MG63 (cell line): ENCODE measurements at places on chromosomes 2 and 18.

GRCh38 chr2:8298783-8299182, 383.1 kb upstream of the ID2 start:
- DNase-seq: no peak

DNA sequence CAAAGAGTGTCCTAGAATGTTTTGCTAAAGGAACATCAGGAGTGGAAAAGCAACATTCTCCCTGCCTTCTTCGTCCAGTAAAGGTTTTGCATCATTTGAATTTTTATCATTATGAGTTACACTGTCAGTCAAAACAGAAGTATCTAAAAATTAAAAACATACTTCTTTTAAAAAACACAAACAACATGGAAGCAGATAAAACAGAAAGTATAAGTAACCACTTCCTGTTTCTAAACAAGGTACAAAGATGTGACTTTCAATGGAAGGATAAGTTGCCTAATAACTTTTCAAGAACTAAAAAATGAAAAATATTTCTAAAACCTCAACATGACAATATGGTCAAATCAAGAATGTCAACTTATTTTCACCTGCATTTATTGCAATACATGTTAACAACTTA, 158.2 kb downstream of the STK39 start:
- DNase-seq: no peak

DNA sequence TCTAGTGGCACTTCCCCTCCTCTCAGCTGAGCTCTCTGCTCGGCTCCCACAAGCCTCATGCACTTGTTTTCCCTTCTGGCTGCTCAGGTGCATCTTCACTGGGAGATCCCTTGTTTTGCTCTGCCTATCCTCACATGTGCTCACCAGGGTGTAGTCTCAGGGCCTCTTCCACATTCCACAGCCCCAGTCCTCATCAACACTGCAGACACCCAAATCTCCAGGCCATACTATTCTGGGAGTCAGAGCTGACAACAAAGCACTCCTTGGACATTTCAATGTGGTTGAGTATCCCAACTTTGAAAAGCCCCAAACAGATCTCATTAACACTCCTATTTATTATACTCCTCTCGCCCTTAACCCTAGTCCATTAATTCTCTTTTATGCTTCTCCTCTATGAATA, 71.3 kb downstream of the CCDC93 start:
- no peak for DNase-seq

DNA sequence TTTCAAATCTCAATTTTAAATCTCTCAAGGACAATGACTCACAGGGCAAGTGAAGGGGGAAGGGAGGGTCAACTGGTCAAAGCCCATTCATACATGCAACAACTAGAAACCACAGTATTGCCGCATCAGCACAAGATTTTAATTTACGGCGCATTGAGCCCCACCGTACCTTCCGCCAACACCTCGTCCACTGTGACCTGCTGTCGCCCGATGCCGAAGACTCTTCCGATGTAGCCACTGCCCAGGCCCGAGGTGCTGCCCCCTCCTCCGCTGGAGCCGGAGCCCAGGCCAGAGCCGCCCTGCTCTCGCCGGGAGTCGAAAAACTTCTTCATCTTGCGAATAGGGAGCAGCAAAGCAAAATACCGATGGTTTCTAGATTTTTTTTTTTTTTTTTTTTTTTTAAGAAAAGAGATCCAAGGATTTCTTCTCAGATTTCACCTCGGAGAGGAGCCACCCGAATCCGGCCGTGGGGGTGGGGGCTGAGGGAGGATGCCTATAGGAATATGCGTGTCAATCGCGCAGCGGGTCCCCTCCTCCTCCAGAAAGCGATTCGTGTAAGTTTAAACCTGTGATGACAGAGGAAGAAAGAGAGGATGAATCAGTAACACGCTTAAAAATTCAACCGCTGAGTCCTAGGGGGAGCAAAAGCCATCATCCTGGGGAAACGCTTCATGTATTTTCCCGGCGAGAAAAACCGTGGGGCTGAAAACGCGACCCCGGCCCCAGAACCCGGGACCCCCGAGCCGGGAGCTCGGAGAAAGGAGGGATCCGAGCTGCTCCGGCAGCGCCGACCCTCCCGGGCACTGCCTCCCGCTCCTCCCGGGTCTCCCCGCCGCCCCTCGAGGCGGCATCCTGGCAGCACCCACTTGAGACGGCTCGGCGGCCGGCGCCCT, 584 bp downstream of the AAK1 start:
- peak; percentile 70 for DNase-seq

DNA sequence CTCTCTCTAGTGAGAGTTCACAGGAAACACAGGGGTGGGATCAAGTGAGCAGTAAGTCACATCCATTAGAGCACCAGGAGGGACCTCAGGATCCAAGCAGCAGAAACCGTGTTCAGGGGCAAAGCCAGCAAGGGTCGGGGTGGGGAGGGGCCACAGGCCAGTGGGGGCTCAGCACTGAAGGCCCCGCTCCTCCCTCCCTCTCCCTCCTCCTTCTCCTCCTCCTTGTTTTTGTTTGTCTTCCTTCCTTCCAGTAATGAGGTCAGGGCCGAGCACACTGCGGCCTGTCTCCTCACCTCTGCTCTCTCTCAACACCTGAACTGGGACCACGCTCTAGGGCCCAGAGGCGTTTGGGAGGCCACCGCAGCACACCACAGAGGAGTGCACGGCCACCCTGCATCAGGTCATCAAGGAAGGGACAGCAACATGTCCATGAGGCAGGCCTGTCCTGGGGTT, 20.9 kb downstream of the MTERF4 start:
- no peak for DNase-seq

GRCh38 chr2:70817284-70817954, 3.0 kb downstream of the CLEC4F start:
- no peak for DNase-seq

GRCh38 chr18:8300751-8301410, 308.4 kb upstream of the RAB12 start:
- no peak for DNase-seq

DNA sequence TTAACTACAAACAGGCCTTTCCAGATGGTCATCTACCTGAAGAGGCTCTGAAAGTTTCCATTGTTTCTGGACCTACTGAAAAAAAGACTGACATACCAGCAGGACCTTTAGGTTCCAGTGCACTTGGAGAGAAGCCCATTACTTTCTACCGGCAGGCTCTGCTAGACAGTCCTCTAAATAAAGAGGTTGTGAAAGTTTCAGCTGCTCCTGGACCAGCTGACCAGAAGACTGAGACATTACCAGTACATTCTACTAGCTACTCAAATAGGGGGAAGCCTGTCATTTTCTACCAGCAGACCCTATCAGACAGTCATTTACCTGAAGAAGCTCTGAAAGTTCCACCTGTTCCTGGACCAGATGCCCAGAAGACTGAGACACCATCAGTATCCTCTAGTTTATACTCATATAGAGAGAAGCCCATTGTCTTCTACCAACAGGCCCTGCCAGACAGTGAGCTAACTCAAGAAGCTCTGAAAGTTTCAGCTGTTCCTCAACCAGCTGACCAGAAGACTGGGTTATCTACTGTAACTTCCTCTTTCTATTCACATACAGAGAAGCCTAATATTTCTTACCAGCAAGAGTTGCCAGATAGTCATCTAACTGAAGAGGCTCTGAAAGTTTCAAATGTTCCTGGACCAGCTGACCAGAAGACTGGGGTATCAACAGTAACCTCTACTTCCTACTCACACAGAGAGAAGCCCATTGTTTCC, 65.8 kb downstream of the ALMS1 start:
- no peak for DNase-seq

DNA sequence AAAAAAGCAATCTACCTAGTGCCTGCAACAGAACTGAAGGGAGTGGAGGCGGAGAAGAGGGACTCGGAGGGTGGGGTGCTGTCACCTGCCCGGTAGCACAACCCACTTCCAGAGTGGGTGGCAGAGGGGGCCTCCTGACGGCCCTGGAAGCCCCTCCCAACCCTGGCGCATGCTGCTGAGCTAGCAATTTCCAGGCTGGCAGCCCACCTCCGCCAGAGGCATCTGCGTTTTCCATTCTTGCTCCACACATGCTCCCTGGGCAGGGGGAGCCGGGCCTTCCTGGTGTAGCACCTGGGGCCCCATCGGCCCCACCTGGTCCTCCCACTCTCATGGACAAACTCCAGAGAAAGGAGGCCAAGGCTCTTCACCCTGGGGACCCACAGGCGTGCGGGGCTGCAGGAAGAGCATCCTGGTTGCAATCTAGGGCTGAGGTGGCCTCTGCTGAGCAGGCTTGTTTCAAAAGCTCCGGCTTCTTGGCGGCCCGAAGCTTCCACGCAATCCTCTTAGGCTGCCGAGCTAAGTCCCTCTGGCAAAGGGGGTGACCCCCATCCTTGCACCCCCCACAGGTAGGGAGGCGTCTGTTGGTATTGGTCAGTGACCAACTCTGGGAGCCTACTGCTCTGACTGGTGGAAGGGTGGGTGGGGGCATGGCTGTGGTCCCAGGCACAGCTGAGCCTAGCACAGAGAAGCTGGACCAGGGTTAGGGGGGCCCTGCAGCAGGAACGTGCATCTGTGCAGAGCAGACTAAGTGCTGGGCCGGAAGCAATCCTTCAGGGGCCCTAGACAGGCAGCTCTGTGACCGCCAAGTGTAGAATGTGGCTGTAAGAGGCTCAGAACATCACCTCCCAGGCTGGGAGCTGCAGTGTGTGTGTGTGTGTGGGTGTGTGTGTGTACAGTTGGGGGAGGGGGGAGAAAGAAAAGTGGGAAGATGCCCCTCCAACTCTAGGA, 2.6 kb downstream of the HS6ST1 start:
- DNase-seq: no peak

GRCh38 chr2:42124011-42124785, 45.0 kb upstream of the EML4 start:
- no peak for DNase-seq

- DNase-seq: no peak
These were observed 10.3 kb downstream of the SULT1C4 start for GRCh38 chr2:108388045-108388444.

- DNase-seq: no peak
These were observed 8.9 kb downstream of the COX5B start for GRCh38 chr2:97654791-97655190.

- DNase-seq: no peak
These were observed 12.9 kb upstream of the DTNA start for GRCh38 chr18:34697233-34697632.

DNA sequence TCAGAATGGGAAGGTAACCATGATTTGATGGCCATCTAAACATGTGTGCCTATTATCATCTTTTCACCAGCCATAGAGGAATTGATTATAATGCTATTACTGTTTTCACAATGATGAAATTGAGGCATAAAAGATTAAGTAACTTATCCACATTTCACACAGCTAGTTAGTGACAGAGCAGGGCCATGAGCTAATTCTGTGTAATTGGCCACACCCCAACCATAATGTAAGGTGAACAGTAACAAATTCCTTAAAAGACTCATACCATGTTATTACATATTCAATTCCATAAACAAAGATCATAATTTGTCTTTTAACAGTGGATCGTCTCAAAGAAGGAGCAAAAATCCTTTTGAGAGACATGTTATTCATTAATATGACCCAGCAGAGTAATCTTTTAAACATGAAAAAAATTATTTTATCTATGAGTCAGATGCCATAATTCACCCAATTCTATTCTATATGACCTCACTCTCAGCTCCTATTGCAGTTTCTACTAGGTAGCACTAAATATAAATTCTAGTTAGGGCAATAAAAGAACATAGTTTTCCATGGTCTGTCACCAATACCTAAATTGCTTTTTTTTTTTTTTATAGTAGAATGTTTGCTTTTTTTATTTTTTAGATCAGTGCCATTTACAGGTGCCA, 475.8 kb upstream of the SLC39A10 start:
- DNase-seq: no peak

GRCh38 chr2:241953324-241953928, 83.9 kb downstream of the RTP5 start:
- no peak for DNase-seq

DNA sequence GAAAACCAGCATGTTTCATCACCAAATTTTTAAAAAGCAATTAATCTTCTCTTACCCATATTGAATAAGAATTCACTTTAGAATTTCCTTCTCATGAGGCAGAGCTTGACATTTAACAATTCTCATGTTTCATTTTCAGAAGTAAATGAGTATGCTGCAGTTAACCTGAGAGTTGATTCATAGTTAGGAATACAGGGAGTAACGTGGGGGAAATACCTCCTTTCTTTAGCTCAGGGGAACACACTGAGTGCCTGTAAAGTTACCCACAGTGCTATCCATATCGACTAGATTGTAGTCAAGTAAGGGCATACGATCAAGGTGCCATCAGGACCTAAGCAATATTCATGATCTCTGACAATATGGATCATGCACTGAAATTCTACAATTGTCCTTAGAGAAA, 38.9 kb upstream of the ATIC start:
- no peak for DNase-seq

- DNase-seq: no peak
These were observed 475.2 kb downstream of the EPHA4 start for GRCh38 chr2:221096706-221097567.

DNA sequence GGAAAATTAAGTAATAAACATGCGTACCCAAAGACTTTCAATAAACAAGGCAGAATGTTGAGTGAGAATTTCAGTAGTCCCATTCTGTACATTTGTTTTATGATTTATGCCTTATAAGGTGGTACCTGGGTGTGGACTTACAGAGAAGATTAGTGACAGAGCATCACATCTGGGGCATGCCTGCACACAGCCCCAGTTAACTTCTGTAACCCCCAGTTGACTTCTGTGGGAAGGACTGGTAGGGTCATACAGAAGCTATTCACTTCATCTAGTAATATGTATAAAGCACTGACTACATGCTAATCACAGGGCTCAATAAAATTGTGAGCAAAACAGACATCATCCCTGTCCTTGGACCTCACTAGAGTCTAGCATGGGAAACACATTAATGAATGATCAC, 16.1 kb downstream of the MREG start:
- DNase-seq: no peak

GRCh38 chr2:183214680-183215079, 90.4 kb downstream of the NUP35 start:
- DNase-seq: no peak

DNA sequence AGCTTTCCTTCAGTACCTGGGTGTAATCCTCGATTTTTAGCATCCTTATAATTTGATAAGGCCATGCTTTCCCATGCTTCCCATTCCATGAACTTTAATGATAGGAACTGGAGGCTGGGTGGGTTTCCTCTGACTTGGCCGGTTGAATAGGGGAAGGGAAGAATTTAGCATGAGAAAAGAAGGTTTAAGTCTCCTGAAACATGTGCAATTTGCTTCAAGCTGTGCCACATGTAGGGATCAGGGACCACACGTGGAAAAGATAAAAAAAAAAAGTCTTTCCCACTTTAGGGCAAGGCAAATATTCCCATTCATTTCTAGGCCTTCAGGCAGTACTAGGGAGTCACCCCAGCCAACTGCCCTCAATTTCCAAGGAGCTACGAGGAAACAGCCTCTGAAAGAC, 900.3 kb downstream of the DSC3 start:
- no peak for DNase-seq

DNA sequence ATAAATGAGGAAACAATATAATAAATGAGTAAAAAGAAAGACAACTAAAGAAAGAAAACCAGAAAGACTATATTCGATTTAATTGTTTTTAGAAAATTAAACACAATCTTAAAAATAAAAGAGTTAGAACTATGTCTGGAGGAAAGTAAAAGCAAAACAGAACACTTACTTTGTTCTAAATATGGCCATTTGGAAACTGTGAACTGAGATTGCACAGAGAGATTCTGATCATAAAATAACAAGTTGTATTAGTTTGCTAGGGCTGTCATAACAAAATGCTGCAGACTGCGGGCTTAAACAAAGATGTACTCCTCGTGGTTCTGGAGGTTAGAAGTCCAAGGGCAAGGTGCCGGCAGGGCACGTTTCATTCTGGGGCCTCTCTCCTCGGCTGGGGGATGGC, 128.1 kb upstream of the AQP4 start:
- no peak for DNase-seq

GRCh38 chr2:169397697-169398096, 35.4 kb upstream of the LRP2 start:
- DNase-seq: no peak

- DNase-seq: peak; percentile 58
These were observed 107.9 kb downstream of the PRKCE start for GRCh38 chr2:45759310-45759851.
